Stimulated activated CD4-positive, alpha-beta T cell treated with anti-CD3 and anti-CD28 coated beads, Interleukin-1b, Interleukin-23, amount 100 ng/mL, for 24 hours (primary cell): ENCODE measurements at places on chromosomes 5 and 9.

GRCh38 chr9:85941622-85941940 is 635 bp downstream of the NAA35 start:
- no peak for DNase-seq

DNA sequence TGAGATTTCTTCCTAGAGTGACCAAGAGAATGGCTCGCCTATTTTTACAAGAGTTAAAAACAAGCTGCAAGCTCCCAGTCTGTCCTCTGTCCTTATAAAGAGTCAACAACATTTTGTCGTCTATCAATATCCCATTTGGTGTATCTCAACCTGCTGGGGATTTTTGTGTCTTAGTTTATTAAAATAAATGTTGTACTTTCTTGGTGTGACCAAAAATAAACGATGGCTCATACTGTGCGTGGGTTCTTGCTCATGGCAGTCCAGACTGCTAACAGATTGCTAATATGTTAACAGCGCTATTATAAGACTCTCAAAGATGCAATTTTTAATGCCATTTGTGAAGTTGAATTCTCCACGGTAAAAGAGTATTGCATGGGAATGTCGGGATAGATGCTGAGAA is 569.9 kb downstream of the GABRG2 start:
- no peak for DNase-seq

- no peak for DNase-seq
Measured at GRCh38 chr9:98341157-98342097, 86.0 kb upstream of the TBC1D2 start.

DNA sequence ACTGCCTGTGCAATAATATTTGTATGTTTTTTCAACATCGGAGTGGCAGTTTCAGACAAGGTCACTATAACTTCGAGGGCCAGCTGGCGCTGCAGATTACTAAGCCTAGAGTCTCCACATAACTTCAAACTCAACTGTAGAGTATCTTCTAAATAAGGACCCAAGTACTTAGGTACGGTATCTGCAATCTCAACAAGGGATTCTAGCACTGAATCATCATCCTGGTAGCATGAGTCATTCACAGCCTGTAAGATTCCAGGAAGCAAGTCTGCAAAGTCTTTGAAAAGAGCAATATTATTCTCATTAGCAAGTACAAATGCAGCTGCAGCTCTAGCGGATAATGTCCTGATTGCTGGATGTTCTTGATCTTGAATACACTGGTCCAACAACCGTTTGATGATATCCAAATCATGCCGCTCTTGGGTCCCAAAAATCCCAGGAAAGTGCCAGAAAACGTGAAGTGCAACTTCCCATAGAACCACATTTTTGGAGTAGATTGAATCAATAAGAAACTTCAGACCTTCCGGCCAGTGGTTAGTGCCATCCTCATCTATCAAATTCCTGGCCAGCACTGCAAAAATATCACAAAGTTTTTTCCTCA is 654 bp downstream of the RANBP6 start:
- no peak for DNase-seq

- no peak for DNase-seq
Measured at GRCh38 chr9:84932915-84933527, 263.5 kb downstream of the NTRK2 start.

- no peak for DNase-seq
Measured at GRCh38 chr5:120367896-120368634, 96.0 kb upstream of the PRR16 start.

DNA sequence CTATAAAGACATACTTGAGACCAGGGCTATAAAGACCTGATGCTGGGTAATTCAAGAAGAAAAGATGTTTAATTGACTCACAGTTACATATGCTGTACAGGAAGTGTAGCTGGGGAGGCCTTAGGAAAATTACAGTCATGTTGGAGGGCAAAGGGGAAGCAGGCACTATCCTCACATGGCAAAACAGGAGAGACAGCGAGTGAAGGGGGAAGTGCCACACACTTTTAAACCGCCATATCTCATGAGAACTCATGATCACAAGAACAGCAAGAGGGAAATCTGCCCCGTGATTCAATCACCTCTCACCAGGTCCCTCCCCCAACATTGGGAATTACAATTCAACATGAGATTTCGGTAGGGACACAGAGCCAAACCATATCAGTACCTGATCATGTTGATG is 89.9 kb upstream of the ADAMTSL1 start:
- no peak for DNase-seq

DNA sequence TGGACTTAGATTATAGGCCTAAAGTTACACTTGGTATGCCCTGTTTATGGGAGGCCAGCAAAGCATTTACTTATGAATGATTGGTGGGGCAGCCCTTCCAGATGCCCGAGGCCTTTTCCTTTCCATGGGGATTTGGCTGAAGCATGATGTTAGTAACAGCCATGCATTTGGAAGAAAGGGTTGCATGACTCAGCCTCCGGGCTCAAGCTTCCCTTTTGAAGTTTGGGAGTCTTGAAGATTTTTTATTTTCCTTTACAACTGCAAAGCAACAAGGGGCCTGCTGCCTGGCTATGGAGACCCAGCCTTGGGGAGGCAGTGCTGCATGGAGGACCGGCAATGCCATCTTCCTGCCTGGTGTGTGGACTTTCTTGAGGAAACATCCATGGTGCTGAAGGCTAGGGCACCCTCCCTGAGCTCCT is 244.7 kb downstream of the ICE1 start:
- no peak for DNase-seq

GRCh38 chr5:31825518-31826068 is 186.7 kb downstream of the PDZD2 start:
- peak; percentile 5 for DNase-seq

- no peak for DNase-seq
Measured at GRCh38 chr5:128427921-128428320, 110.1 kb downstream of the FBN2 start.

GRCh38 chr5:138702166-138703077 is 50.8 kb upstream of the CTNNA1 start:
- DNase-seq, result no peak

- DNase-seq, result no peak
Measured at GRCh38 chr9:130854092-130854491, 19.0 kb downstream of the ABL1 start.

GRCh38 chr5:96790961-96791504 is 16.7 kb downstream of the ERAP1 start:
- no peak for DNase-seq

- no peak for DNase-seq
Measured at GRCh38 chr5:72646246-72646866, 139.1 kb upstream of the ZNF366 start.

DNA sequence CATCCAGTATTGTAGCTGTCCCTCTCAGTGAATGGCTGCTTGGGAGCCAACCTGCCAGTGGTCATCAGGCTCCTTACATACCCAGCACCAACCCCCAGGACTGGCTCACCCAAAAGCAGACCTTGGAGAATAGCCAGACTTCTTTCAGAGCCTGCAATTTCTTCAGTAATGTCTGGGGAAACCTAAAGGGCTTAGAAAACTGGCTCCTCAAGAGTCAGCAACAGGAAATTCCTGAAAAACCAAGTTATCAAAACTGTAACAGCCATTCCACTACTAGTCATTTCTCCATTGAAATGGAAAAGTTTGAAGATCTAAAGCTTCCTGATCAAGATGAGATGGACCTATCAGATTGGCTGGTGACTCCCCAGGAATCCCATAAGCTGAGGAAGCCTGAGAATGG is 12.3 kb upstream of the STING1 start:
- DNase-seq, result no peak

GRCh38 chr9:81390792-81391456 is 298.4 kb downstream of the TLE1 start:
- no peak for DNase-seq

DNA sequence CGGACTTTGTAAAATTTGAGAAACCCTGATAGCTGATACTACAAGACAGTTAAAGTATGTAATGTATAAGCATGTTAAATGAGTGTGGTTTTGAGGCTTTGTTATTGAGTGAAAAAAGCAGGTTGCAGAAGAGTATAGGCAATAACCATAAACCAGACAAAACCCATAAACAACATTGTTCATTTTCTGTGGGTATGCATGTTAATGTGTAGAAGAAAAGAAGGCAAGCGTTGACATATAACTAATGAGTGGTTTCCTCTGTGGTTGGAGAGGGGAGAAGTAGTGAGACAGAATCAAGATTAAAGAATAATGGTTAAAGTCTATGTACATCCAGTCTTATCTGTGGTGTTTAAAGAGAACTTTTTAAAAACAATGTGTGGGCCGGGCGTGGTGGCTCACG is 26.2 kb downstream of the RAD23B start:
- DNase-seq, result no peak

DNA sequence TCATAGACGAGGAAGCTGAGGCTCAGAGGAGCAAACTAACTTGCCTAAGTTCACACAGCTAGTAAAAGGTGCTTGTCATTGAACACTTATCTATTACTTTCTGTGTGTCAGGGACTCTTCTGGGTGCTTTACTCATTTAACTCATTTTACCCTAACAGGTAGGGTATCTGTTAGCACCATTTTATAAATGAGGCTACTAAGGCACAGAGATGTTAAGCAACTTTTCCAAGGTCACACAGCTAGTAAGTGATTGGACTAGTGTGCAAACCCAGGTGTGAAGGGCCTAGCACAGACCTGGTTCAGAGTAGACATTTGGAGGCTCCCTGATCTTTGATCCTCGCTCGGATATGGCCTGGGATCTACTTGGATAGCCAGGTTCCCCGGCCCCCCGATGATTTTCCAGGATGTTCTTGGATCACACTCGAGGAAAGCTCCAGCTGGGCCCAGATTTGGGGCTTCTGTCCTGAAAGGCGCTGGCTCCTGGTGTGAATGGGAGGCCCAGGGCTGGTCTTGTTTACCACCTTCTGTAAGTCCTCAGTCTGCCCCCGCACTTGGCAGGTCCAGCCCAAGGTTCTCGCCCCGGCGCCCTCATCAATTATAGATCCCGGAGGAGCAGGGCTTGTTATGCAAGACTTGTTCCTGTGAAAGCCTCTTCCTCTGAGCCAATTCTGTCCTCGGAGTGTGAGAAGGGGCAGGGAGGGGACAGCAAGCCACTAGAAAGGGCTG is 37.5 kb downstream of the GSN start:
- no peak for DNase-seq

- no peak for DNase-seq
Measured at GRCh38 chr9:130987738-130988399, 21.1 kb upstream of the LAMC3 start.

GRCh38 chr9:13589034-13589737 is 309.7 kb upstream of the MPDZ start:
- DNase-seq, result no peak

GRCh38 chr5:43370352-43370751 is 41.8 kb downstream of the CCL28 start:
- DNase-seq, result no peak

- DNase-seq, result no peak
Measured at GRCh38 chr5:165525271-165525670, 2019.9 kb downstream of the MAT2B start.
